ENCODE measurements at places on chromosomes 12 and 14.

DNA sequence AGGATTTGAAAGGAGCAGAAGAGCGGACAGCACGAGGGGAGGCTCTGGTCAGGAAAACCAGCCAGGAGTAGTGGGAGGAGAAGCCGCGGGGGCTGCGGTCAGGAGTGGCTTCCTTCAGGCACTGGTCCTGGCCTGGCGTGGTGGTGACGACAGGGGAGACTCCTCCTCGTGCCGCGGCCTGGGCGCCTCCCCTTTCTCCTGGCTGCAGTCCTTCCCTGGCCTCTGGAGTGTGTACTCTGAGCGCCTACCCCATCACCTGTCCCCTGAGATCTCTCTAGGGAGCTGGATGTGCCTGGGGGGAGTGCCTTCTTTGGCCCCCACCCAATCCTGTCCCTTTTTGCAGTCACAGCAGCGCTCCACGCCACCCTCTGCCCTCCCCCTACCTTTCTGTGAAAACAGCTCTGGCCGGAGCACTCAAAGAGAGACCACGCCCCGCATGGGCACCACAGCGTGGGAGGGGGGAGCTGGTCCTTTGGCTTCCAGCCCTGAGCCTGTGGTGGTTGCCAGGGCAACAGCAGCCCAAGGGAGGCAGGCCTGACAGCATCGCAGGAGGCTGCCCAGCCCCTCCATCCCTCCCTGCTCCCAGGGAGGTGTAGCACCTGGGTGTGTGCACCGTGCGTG, 125.9 kb downstream of the CALM1 start:
- H3K4me1 ChIP-seq, result peaks cover 18% of the 10 kb centered on the region
- DNase-seq, result no peak
- H3K36me3 ChIP-seq, result no peaks in the 10 kb centered on the region
- no peak overlapping the region for H3K4me3 ChIP-seq
- H3K27me3 ChIP-seq, result peaks cover 4% of the 10 kb centered on the region

GRCh38 chr12:30739020-30739419, 15.7 kb downstream of the CAPRIN2 start:
- H3K27me3 ChIP-seq, result no peaks in the 10 kb centered on the region
- DNase-seq, result no peak
- H3K36me3 ChIP-seq, result peaks cover 61% of the 10 kb centered on the region
- H3K4me1 ChIP-seq, result peaks cover 15% of the 10 kb centered on the region
- no peak overlapping the region for H3K4me3 ChIP-seq

- H3K27me3 ChIP-seq, result no peaks in the 10 kb centered on the region
- DNase-seq, result no peak
- H3K4me1 ChIP-seq, result peaks cover 9% of the 10 kb centered on the region
- H3K4me3 ChIP-seq, result no peak overlapping the region
Observed at GRCh38 chr14:75625034-75625433, 35.6 kb downstream of the ERG28 start.

GRCh38 chr12:124910561-124911478, 3.6 kb downstream of the UBC start:
- H3K36me3 ChIP-seq, result peaks cover 41% of the 10 kb centered on the region
- no peak for DNase-seq
- peak overlapping the region; percentile 70 for H3K4me3 ChIP-seq
- peaks cover 18% of the 10 kb centered on the region for H3K27me3 ChIP-seq
- H3K4me1 ChIP-seq, result peaks cover 63% of the 10 kb centered on the region

GRCh38 chr14:29905543-29905942, 22.1 kb downstream of the PRKD1 start:
- H3K27me3 ChIP-seq, result no peaks in the 10 kb centered on the region
- H3K36me3 ChIP-seq, result no peaks in the 10 kb centered on the region
- H3K27ac ChIP-seq, result no peak overlapping the region
- DNase-seq, result no peak
- peaks cover 15% of the 10 kb centered on the region for H3K4me1 ChIP-seq

GRCh38 chr12:27304856-27305255, 27.8 kb upstream of the BMAL2 start:
- H3K27ac ChIP-seq, result no peak overlapping the region
- DNase-seq, result no peak
- peaks cover 40% of the 10 kb centered on the region for H3K36me3 ChIP-seq
- no peak overlapping the region for H3K4me3 ChIP-seq

- H3K36me3 ChIP-seq, result no peaks in the 10 kb centered on the region
- H3K4me3 ChIP-seq, result no peak overlapping the region
- no peak overlapping the region for H3K27ac ChIP-seq
- H3K27me3 ChIP-seq, result peaks cover 5% of the 10 kb centered on the region
- DNase-seq, result no peak
- H3K4me1 ChIP-seq, result peaks cover 5% of the 10 kb centered on the region
Observed at GRCh38 chr14:97491697-97492096, 694.5 kb downstream of the VRK1 start.

- DNase-seq, result no peak
- H3K27ac ChIP-seq, result no peak overlapping the region
- H3K4me3 ChIP-seq, result no peak overlapping the region
- no peaks in the 10 kb centered on the region for H3K36me3 ChIP-seq
- peaks cover 13% of the 10 kb centered on the region for H3K4me1 ChIP-seq
Observed at GRCh38 chr14:74548881-74549280, 55.3 kb downstream of the ISCA2 start.

DNA sequence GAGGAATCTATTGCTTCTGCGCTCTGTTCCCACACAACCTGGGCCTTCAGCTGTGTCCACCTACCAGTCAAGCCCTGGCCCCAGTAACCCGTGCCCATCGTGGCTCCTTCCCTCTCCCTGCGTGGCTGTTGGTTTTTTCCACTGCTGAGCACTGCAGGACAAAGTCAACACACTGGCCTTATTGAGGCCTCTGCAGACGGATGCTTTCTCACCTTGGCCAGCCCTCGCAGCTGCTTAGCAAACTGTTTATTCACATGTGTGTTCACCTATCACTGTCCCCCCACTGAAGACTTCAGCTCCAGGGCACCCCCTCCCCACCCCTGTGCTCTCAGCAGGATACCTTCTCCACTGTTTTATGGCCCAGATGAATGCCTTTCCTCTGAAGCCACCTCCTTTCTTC, 12.8 kb upstream of the GPX2 start:
- H3K27ac ChIP-seq, result peak overlapping the region; percentile 45
- peaks cover 5% of the 10 kb centered on the region for H3K36me3 ChIP-seq
- DNase-seq, result no peak
- peaks cover 20% of the 10 kb centered on the region for H3K4me1 ChIP-seq
- H3K27me3 ChIP-seq, result peaks cover 1% of the 10 kb centered on the region

DNA sequence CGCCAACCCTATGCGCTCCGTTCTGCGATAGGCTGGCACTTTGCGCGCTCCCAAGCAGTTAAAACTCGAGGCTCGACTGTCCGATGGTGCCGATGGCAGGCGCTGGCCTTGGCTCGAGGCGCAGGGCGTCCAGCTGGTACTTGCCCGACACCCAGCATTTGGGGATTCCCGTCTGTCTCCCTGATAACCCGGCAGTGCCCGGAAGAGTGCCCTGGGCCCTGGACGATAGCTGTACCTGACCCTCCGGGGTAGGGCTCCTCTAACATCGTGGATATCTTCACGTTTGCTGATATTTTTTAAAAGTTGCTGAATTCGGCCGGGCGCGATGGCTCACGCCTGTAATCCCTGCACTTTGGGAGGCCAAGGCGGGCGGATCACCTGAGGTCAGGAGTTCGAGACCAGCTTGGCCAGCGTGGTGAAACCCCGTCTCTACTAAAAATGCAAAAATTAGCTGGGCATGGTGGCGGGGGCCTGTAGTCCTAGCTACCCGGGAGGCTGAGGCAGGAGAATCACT, 908 bp upstream of the WIF1 start:
- peaks cover 6% of the 10 kb centered on the region for H3K4me1 ChIP-seq
- H3K36me3 ChIP-seq, result no peaks in the 10 kb centered on the region
- no peak overlapping the region for H3K27ac ChIP-seq

DNA sequence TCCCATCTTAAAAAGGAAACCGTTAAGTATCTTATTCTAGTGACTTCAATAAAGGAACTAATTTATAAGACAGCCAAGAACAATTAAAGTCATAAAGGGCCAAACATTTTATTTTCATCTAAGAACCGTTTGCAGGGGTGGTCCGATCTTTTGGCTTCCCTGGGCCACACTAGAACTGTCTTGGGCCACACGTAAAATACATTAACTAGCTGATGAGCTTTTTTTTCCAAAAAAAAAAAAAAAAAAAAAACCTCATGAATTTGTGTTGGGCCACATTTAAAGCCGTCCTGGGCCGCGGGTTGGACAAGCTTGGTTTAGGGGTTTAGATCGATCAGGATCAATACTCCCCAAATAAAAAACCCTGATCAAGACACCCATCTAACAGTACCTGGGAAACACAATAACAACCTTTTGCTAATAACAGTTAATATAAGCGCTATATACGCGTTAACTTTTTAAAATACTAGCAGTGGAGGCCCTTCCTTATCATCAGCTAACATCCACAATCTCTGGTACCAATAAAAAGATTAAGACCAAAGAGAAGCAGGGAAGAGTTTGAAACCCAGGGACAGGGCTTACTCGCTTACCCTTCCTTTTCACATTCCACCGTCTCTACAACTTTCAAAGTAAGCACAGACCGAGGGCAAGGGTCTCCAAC, 1.1 kb downstream of the NAP1L1 start:
- peak overlapping the region; percentile 99 for H3K27ac ChIP-seq
- no peaks in the 10 kb centered on the region for H3K27me3 ChIP-seq
- DNase-seq, result no peak
- H3K4me1 ChIP-seq, result peaks cover 39% of the 10 kb centered on the region

- H3K27me3 ChIP-seq, result no peaks in the 10 kb centered on the region
- H3K27ac ChIP-seq, result no peak overlapping the region
- no peak for DNase-seq
- H3K4me3 ChIP-seq, result no peak overlapping the region
- peaks cover 68% of the 10 kb centered on the region for H3K4me1 ChIP-seq
Observed at GRCh38 chr12:97639702-97640101, 177.1 kb downstream of the RMST start.

GRCh38 chr12:78531831-78532458, 332.6 kb upstream of the SYT1 start:
- no peaks in the 10 kb centered on the region for H3K27me3 ChIP-seq
- H3K36me3 ChIP-seq, result no peaks in the 10 kb centered on the region
- no peak overlapping the region for H3K27ac ChIP-seq
- no peak overlapping the region for H3K4me3 ChIP-seq

- no peaks in the 10 kb centered on the region for H3K36me3 ChIP-seq
- no peaks in the 10 kb centered on the region for H3K4me1 ChIP-seq
- H3K4me3 ChIP-seq, result no peak overlapping the region
- H3K27me3 ChIP-seq, result peaks cover 5% of the 10 kb centered on the region
Observed at GRCh38 chr12:77777274-77777673, 53.4 kb upstream of the NAV3 start.

GRCh38 chr12:110373425-110373824, 30.1 kb downstream of the ANAPC7 start:
- H3K4me1 ChIP-seq, result no peaks in the 10 kb centered on the region
- no peak overlapping the region for H3K4me3 ChIP-seq
- H3K27me3 ChIP-seq, result no peaks in the 10 kb centered on the region
- peaks cover 54% of the 10 kb centered on the region for H3K36me3 ChIP-seq

DNA sequence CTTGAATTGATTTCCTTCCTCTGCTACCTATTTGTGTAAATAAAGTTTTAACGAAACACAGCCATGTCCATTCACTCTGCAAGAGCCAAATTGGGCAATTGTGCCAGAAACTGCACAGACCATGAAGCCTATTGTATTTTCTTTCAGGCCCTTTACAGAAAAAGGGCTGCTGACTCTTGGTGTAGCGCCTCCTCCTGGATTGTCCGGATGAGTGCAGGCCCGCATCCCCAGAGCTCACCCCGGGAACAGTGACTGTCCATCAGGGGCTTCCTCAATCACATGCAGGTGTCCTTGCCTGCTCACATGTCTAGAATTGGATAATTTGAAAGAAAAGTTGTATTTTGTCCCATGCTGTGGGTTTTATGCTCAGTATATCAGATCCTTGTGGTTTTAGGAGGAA, 1282.2 kb downstream of the AACS start:
- no peak overlapping the region for H3K27ac ChIP-seq
- H3K4me1 ChIP-seq, result no peaks in the 10 kb centered on the region
- no peak for DNase-seq
- H3K4me3 ChIP-seq, result no peak overlapping the region
- H3K36me3 ChIP-seq, result no peaks in the 10 kb centered on the region
- no peaks in the 10 kb centered on the region for H3K27me3 ChIP-seq

- H3K36me3 ChIP-seq, result peaks cover 14% of the 10 kb centered on the region
- no peak overlapping the region for H3K27ac ChIP-seq
- DNase-seq, result no peak
- H3K4me1 ChIP-seq, result peaks cover 49% of the 10 kb centered on the region
- peaks cover 3% of the 10 kb centered on the region for H3K27me3 ChIP-seq
Observed at GRCh38 chr14:103393676-103394626, 8.7 kb downstream of the MARK3 start.

- DNase-seq, result no peak
- H3K4me1 ChIP-seq, result peaks cover 86% of the 10 kb centered on the region
- no peak overlapping the region for H3K4me3 ChIP-seq
Observed at GRCh38 chr12:54421175-54421878, 2.3 kb upstream of the ITGA5 start.

DNA sequence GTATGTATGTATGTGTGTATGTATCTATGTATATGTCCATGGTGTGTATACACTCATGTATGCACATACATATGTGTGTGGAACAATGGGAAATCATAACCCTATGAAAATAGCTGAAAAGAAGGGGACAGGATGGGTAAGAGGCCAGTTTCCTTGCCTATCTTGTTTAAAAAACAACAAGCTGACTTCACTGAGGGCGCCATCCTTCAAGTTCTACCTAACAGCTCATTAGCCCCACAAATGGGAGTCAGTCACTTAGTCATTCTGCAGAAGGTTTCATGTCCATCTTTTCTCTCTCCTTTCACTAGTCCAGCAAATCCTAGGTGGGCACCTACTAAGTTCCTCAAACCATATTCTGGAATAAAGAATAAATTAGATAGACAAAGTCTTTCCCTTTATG, 14.7 kb downstream of the STON2 start:
- no peak for DNase-seq
- H3K36me3 ChIP-seq, result peaks cover 13% of the 10 kb centered on the region
- H3K4me3 ChIP-seq, result no peak overlapping the region
- H3K4me1 ChIP-seq, result peaks cover 23% of the 10 kb centered on the region
- H3K27me3 ChIP-seq, result peaks cover 5% of the 10 kb centered on the region

DNA sequence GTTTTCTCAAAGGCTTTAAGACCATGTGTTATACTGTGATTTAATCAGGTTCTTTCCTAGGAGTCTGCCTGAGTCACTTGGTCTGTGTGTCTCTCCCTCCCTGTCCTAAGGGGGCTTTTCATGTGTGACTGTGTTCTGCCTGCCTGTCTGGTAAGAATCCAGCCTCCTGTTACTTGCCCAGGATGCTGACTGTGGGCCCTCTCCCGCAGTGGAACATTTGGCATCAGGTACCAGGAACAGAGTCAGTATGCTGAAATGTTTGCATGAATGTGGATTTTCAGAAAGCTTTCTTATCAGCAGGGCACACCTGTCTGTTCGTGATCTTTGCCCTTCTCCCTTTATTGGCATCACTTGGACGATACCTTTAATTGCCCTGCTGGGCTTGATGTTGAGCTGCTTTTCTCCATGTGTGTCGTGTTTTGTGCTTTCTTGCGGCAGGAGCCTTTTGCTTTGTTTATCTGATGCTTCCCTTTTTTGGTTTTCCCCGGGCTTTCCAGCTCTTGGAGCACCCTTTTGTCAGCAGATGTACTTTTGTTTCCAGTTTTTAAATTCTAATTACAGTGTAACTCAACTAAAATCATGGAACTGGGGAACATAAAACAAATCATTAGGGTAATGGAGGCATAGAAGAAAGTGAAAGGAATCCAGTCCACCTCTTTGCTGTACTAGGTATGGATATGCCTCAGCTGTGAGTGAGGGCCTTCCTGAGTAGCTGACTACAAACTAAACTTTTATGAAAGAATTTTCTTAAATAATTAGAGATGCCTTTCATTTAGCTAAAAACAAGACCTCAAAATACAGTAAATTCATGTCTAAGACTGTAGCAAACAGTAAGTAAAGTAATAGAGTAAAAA, 72.5 kb downstream of the TRAF3 start:
- no peak for DNase-seq
- no peaks in the 10 kb centered on the region for H3K27me3 ChIP-seq
- H3K27ac ChIP-seq, result peak overlapping the region; percentile 41

Data from nephron progenitor cell (in vitro differentiated cells).